Osteocyte (in vitro differentiated cells): ENCODE measurements at places on chromosomes 3 and 15. TPM values are rescaled to one million over a fixed set of nuclear protein-coding genes. Genes with fewer than 3 reads are reported as not detected.

GRCh38 chr3:108219336-108219735 lies 2.9 kb downstream of the IFT57 start:
- DNase-seq: no peak

DNA sequence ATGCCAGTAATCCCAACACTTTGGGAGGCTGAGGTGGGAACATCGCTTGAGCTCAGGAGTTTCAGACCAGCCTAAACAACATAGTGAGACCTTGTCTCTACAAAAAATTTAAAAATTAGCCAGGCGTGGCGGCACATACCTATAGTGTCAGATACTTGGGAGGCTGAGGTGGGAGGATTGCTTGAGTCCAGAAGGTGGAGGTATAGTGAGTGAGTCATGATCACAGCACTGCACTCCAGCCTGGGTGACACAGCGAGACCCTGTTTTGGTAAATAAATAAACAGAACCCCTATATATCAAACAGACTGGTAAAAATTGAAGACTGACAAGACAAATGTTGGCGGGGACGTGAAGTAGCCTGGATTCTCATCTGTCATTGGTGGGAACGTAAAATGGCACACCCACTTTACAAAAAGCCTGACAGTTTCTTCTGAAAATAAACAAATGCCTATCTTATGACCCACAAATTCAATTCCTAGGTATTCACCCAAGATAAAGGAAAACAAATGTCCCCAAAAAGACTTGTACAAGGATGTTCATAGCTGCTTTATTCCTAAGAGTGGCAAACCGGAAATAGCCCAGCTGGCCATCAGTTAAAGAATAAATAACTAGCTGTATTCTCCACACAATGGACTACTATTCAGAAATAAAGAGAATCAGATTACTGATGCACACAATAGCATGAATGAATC lies 47.0 kb upstream of the GK5 start:
- no peak for DNase-seq

GRCh38 chr3:185517387-185518130 lies 18.7 kb upstream of the TMEM41A start:
- no peak for DNase-seq

GRCh38 chr3:57852896-57853295 lies 96.8 kb downstream of the SLMAP start:
- no peak for DNase-seq

SLC2A2 gene
- not detected in 2 replicates for total RNA-seq

LHFPL4 gene
- total RNA-seq: not detected in 2 replicates

SNURF gene
- total RNA-seq: 19.1 and 20.5 TPM in 2 replicates
